ENCODE measurements at places on chromosomes 4 and X.

DNA sequence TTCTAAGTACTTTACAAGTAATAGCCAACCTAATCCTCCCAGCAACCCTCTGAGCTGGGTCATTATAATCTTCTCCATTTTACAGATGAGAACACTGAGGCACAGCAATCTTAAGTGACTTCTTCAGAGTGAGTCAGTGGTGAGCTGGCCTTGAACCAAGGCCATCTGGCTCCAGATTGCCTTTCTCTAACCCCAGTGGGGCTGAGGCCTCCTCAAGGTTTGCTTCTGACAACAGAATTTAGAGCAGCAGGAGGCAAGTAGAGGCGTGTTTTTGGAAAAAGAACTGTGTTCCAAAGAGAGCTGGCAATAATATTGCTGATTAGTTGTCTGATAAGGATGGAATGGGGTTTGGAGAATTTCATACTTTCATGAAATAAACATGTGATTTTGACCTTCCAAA lies 41.2 kb downstream of the PIR start:
- no peak for DNase-seq

- DNase-seq = no peak
Observed at GRCh38 chr4:48065587-48066052, 49.0 kb downstream of the NIPAL1 start.

- DNase-seq = no peak
Observed at GRCh38 chr4:102474736-102475504, 26.2 kb upstream of the NFKB1 start.

- DNase-seq = no peak
Observed at GRCh38 chr4:163063891-163064290, 102.8 kb downstream of the NAF1 start.

GRCh38 chrX:153935326-153935851 lies 552 bp upstream of the NAA10 start:
- no peak for DNase-seq

GRCh38 chr4:136755531-136755916 lies 776.8 kb downstream of the PCDH18 start:
- no peak for DNase-seq

DNA sequence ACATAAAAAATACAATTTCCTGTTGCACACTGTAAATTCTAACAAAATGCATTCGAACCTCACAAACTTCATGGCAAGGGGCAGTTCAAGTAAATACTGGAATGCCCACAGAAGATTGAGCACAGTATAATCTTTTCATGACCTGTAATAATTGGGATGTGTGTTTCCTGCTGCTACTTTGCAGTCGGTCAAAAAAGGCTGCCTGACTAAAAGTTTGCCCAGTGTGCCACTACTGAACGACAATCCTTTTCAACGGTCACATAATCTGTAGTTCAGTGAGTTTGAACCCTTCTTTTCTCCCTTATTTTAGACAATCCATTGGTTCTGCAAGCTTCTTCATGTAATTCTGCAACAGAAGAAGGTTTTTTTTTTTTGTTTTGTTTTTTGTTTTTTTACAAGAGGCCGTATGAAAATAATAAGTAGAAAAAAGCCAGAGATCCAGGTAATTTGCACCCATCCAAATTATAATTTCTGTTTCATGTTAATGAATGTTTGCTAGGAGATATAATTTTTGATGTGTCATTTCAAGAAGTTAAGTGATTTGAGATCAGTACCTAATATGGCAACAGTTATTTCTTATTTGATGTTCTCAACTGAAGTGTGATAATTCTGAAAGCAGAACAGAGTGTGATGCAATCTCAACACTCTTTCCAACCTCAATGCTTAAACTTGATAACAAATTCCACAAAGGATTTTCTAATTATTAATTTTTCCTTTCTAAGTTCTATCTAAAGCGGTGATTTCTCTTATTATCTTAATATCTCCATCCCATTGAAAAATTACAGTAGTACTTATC lies 237.6 kb downstream of the FSTL5 start:
- DNase-seq = no peak

GRCh38 chr4:142696334-142697122 lies 149.6 kb downstream of the INPP4B start:
- DNase-seq = no peak

DNA sequence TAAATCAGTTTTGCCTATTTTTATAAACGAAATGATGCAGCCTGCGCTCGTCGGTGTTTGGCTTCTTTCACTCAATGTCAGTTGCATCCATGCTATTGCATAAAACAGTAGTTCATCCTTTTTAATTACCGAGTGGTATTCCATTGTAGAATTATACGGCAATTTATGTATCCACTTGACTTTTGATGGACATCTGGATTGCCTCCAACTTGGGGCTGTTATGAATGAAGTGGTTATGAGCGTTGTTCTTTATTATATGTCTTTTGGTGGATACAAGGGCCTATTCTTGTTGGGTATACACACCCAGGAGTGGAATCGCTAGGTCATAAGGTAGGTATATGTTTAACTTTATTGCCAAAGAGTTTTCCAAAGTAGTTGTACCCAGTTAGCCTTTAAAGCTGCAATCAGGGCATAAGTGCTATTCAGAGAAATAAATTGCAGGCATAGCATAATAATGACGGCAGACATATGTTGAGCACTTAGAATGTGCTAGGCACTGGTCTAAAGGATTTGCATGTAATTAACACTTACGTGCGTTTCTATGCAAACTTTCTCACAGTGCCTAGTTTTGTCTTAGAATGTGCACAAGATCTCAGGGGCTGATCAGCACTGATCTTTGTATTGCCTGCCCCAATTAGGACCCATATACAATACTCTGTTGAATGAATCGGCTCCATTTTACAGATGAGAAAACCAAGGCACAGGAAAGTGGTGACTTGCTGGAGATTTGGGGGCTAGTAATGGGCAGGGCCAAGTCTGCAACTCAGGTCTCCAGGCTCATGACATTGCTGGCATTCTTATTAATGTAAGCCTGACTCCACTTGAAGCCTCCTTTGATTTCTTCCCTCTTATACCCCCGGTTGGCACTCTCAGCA lies 407.0 kb downstream of the BCOR start:
- DNase-seq = no peak

DNA sequence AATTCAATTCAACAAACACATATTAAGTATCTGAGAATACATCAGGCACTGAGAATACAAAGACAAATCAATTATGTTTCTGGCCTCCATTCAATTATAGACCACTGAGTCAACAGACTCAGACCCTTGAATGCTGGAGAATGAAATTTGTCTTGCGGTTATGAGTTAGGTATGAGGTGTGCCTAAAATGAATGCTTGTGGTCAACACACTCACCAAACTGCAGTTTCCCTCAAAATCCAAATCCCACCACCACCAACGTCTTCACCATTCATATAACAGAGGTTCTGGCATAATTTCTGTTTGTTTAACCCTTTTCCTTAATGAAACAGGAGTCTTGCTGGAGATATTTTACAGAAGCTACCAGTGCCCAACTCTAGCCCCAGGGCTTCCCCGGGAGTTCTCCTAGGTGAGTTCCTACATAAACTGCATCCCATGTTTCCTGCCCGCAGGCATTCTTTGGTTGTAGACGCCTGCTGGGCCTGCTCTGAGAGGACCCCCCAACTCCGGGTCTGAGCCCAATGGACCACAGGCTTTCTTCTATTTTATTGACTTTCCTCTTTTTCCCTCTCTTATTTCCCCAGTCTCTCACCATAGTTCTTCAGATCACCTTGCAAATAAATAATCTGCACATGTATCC lies 119.2 kb downstream of the DDX53 start:
- no peak for DNase-seq

- DNase-seq = no peak
Observed at GRCh38 chr4:179766938-179767337, 2324.7 kb upstream of the AGA start.

- DNase-seq = no peak
Observed at GRCh38 chr4:155450676-155451075, 73.9 kb upstream of the MAP9 start.

- DNase-seq = no peak
Observed at GRCh38 chr4:99435154-99435553, at the start of gene ADH7. ADH7 (minus strand) TSS chr4:99435342; CDS start chr4:99435233, 109 bp downstream.

DNA sequence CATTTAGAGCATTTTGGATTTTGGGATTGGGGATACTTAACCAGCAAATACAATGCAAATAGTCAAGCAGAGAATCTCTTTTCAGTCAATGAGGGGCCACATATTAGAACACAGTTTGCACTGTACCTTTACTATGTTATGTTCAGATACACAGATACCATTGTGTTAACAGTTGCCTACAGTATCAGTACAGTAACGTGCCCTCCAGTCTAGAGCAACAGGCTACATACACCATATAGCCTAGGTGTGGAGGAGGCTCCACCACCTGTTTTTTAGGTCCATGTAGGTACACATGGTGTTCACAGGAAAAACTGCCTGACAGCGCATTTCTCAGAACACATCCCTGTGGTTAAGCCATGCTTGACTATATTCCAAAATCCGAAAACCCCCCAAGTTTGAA lies 9.1 kb downstream of the GRPEL1 start:
- no peak for DNase-seq

- DNase-seq = no peak
Observed at GRCh38 chr4:128924951-128925350, 115.5 kb downstream of the JADE1 start.

DNA sequence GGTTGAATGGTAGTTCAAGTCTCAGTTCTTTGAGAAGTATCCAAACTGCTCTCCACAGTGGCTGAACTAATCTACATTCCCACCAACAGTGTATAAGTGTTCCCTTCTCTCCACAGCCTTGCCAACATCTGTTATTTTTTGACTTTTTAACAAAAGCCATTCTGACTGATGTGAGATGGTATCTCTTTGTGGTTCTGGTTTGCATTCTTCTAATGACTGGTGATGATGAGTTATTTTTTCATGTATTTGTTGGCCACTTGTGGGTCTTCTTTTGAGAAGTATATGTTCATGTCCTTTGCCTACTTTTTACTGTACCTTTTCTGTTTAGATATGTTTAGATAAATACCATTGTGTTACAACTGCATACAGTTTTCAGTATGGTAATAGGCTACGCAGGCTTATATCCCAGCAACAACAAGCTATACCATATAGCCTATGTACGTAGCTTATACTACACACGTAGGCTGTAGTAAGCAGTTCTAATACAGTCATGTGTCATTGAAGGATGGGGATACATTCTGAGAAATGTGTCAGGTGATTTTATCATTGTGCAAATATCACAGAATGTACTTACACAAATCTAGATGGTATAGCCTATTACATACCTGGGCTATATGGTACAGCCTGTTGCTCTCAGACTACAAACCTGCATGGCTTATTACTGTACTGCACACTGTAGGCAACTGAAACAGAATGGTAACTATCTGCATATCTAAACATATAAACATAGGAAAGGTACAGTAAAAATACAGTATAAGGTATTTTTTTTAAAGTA lies 28.1 kb downstream of the KLHL8 start:
- no peak for DNase-seq

DNA sequence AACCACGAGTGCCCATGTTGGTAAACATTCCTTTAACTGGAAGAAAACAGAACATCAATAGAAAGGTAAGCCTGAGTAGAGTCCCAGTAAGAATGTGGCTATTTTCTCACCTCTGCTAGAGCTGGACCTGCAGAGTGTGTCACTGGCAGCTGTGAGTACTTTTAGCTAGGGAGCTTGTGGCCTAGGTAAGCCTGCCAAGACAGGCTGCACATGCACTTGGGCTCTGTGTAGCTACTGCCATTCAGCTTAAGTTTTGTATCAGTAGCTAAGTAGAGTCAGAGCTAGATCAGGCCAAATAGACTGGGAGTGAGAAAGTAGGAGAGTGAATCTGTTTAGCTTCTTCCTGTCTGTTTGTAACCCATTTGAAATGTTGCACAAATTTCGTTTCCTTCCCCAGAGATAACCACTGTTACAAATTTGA lies 35.3 kb downstream of the RBPJ start:
- DNase-seq = no peak

GRCh38 chr4:123578276-123579029 lies 181.9 kb downstream of the SPRY1 start:
- no peak for DNase-seq

- no peak for DNase-seq
Observed at GRCh38 chrX:129956765-129957164, 25.7 kb upstream of the BCORL1 start.

- no peak for DNase-seq
Observed at GRCh38 chr4:146059151-146059550, 116.4 kb upstream of the LSM6 start.

Data from stimulated activated CD4-positive, alpha-beta T cell treated with anti-CD3 and anti-CD28 coated beads, Interleukin-12 subunit alpha, Interleukin-12 subunit beta, amount 100 ng/mL, for 24 hours (primary cell).